ENCODE measurements at places on chromosomes 12 and 14.

DNA sequence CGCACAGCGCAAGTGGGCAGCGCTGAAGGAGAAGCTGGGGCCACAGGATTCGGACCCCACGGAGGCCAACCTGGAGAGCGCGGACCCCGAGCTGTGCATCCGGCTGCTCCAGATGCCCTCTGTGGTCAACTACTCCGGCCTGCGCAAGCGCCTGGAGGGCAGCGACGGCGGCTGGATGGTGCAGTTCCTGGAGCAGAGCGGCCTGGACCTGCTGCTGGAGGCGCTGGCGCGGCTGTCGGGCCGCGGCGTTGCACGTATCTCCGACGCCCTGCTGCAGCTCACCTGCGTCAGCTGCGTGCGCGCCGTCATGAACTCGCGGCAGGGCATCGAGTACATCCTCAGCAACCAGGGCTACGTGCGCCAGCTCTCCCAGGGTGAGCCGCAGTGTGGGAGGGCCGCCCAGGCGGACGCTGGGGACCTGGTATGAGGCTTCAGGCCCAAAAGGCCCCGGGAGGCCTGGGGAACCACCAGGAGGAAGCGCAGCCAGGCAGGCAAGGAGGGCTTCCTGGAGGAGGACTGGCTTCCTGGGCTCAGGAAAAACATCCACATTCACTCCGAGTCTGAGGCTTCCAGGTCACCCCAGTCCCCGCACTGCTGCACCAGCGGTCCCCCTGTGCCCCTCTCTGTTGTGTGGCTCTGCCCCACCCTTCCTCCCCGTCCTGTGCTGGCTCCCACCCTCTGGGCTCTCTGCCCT is 12.1 kb downstream of the INF2 start:
- H3K27ac ChIP-seq: no peak overlapping the region
- H3K36me3 ChIP-seq: peaks cover 56% of the 10 kb centered on the region
- peaks cover 39% of the 10 kb centered on the region for H3K4me1 ChIP-seq
- no peak for DNase-seq

- no peaks in the 10 kb centered on the region for H3K27me3 ChIP-seq
- H3K27ac ChIP-seq: no peak overlapping the region
- no peak for DNase-seq
- H3K4me3 ChIP-seq: no peak overlapping the region
- H3K4me1 ChIP-seq: peaks cover 7% of the 10 kb centered on the region
- H3K36me3 ChIP-seq: peaks cover 12% of the 10 kb centered on the region
These were observed 8.5 kb downstream of the BORCS5 start for GRCh38 chr12:12365446-12365802.

GRCh38 chr14:54104601-54105145 is 148.0 kb upstream of the BMP4 start:
- no peaks in the 10 kb centered on the region for H3K27me3 ChIP-seq
- H3K4me1 ChIP-seq: peaks cover 18% of the 10 kb centered on the region
- no peak for DNase-seq
- H3K36me3 ChIP-seq: no peaks in the 10 kb centered on the region
- no peak overlapping the region for H3K27ac ChIP-seq

- peaks cover 11% of the 10 kb centered on the region for H3K4me1 ChIP-seq
- no peak for DNase-seq
- no peak overlapping the region for H3K27ac ChIP-seq
- no peaks in the 10 kb centered on the region for H3K27me3 ChIP-seq
- no peaks in the 10 kb centered on the region for H3K36me3 ChIP-seq
These were observed 36.9 kb upstream of the ATP23 start for GRCh38 chr12:57904426-57904825.

DNA sequence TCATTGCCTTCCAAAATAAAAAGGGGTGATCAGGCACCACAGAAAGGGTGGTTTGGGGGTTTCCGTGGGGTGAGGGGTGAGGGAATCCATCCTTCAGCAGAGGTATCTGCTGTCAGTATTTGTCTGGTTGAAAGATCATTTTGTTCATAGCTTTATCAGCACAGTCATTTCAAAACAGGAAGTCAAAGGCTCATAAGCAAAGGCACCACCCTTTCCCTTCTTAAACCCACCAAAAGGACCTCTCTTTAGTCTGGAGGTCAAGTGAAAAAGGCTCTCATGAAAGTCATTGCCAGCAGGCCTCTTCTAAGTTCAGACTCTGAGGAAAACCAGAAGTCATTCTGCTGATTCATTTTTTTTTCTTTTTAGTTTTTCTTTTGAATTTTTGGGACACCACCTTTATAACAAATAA is 6.2 kb downstream of the CHST11 start:
- H3K27me3 ChIP-seq: peaks cover 10% of the 10 kb centered on the region
- no peak overlapping the region for H3K4me3 ChIP-seq
- peaks cover 23% of the 10 kb centered on the region for H3K4me1 ChIP-seq
- H3K27ac ChIP-seq: no peak overlapping the region
- DNase-seq: no peak

- no peak overlapping the region for H3K4me3 ChIP-seq
- no peak overlapping the region for H3K27ac ChIP-seq
- DNase-seq: peak; percentile 25
- peaks cover 5% of the 10 kb centered on the region for H3K4me1 ChIP-seq
- H3K36me3 ChIP-seq: no peaks in the 10 kb centered on the region
These were observed 335.0 kb downstream of the BCL11B start for GRCh38 chr14:98937021-98937420.

- DNase-seq: no peak
- H3K36me3 ChIP-seq: no peaks in the 10 kb centered on the region
- H3K4me1 ChIP-seq: peaks cover 3% of the 10 kb centered on the region
- no peak overlapping the region for H3K4me3 ChIP-seq
- no peaks in the 10 kb centered on the region for H3K27me3 ChIP-seq
These were observed 377.8 kb downstream of the DPF3 start for GRCh38 chr14:72515779-72516770.

DNA sequence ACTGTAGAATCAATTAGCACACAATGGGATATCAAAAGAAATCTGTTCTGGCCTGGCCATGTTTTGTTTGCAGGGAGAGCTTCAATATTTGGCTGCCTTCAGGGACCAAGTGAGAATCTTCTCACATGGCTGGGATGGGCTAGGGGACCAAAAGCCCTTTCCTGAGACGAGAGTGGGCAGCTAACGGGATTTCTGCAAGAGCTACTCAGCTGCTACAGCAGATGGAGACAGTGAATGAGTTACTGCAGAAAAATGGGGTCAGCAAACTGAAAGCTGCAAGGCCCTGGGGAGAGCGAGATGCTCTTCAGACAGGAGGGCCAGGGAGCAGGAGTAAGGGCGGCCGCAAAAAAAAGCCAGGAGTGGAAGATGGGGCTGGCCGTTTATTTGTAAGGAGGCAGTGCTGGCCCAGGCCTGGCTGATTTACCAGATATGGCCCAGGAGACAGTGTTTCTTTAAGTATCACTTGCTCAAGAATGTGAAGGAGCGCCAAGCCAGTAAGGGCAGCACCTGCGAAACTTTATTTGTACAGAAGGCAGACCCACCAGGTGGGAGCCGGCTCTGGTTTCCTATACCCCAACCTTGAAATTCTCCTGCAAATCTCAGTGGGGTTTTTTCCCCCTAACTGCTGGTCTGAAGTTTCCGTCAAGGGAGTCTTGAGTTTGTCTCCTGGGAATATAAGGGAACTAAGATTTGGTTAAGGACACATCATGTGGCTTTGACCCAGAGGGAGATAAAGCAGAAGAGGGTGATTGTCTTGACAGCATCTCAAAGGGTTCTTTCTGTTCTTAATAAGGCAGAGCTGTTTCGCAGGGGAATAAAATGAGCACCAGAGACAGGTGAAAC is 57.8 kb downstream of the SSH1 start:
- H3K4me3 ChIP-seq: no peak overlapping the region
- H3K36me3 ChIP-seq: peaks cover 42% of the 10 kb centered on the region
- peak overlapping the region; percentile 45 for H3K27ac ChIP-seq
- DNase-seq: no peak
- no peaks in the 10 kb centered on the region for H3K27me3 ChIP-seq

GRCh38 chr12:85183855-85184254 is 96.2 kb upstream of the ALX1 start:
- H3K4me1 ChIP-seq: no peaks in the 10 kb centered on the region
- no peaks in the 10 kb centered on the region for H3K27me3 ChIP-seq
- H3K27ac ChIP-seq: no peak overlapping the region
- H3K4me3 ChIP-seq: no peak overlapping the region
- no peaks in the 10 kb centered on the region for H3K36me3 ChIP-seq

DNA sequence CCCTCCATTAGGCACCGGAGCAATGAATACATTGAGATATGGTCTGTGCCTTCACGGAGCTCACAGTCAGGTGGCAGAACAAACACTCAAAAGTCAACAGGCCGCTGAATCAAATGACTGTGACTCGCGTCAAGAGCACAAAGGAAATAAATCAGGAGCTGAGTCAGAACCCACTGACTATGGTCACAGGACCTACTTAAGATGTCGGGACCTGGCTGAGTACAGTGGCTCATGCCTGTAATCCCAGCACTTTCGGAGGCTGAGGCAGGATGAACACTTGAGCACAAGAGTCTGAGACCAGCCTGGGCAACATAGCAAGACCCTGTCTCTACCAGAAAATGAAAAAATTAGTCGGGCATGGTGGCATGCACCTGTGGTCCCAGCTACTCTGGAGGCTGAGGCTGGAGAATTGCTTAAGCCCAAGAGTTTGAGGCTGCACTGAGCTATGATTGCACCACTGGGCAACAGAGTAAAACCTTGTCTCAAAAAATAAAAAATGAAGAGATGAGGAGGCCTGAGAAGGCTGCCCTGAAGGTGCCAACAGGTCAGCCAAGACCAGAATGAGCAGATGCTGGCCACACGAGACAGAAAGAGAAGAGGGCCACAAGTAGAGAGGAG is 19.9 kb downstream of the TMEM233 start:
- H3K36me3 ChIP-seq: no peaks in the 10 kb centered on the region
- no peak overlapping the region for H3K4me3 ChIP-seq
- H3K27ac ChIP-seq: no peak overlapping the region
- H3K27me3 ChIP-seq: no peaks in the 10 kb centered on the region

DNA sequence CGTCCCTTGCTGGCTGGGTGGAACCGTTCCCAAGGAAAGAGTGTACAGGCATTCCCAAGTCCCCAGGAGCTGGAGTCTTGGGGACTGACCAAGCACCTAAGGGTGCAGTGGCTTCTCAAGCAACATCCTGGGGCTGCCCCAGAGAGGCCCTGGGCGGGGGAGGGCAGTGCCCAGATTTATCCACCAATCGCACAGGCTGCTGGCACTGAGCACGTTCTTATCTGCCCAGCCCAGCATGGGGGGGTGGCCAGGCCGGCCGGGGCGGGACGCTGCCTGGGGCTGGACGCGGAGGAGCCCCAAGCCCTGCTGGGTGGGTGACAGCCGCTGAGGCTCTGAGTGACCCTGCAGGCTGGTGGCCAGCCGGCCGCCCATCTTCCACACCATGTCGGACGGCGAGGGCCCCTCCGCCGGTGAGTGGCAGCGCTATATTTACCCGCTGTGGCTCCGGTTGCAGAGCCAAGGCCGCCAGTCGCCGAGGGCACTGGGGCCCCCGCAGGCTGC is 53.4 kb downstream of the CYP46A1 start:
- no peak overlapping the region for H3K27ac ChIP-seq
- DNase-seq: no peak
- H3K4me1 ChIP-seq: peaks cover 28% of the 10 kb centered on the region
- H3K4me3 ChIP-seq: peak overlapping the region; percentile 45
- no peaks in the 10 kb centered on the region for H3K36me3 ChIP-seq

GRCh38 chr14:92105073-92105892 is 1.1 kb downstream of the ATXN3 start:
- H3K4me1 ChIP-seq: peaks cover 28% of the 10 kb centered on the region
- DNase-seq: no peak
- H3K4me3 ChIP-seq: peak overlapping the region; percentile 93
- no peaks in the 10 kb centered on the region for H3K36me3 ChIP-seq
- H3K27me3 ChIP-seq: no peaks in the 10 kb centered on the region
- peak overlapping the region; percentile 97 for H3K27ac ChIP-seq

- H3K27ac ChIP-seq: peak overlapping the region; percentile 14
- no peaks in the 10 kb centered on the region for H3K36me3 ChIP-seq
- H3K4me3 ChIP-seq: no peak overlapping the region
- H3K27me3 ChIP-seq: no peaks in the 10 kb centered on the region
- DNase-seq: no peak
- peaks cover 16% of the 10 kb centered on the region for H3K4me1 ChIP-seq
These were observed 600.4 kb downstream of the C12orf50 start for GRCh38 chr12:87428701-87429277.

DNA sequence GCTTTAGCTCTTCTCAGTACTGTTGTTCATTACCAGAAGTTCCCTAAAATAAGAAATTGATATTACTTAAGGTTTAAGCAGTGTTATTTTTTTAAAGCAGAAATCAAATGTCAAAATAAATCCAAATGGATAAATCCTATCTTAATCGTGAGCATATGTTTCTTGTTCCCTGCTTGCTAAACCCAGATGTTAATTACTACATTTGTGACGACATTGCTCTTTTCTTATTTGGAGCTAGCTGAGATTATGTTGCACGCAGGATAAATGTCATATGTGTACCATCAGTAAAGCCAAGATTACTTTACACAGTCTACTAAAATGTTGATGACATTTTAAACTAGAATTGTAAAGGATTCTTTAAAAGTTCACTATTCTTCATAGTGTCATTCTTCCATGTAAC is 157.5 kb downstream of the PLCZ1 start:
- no peaks in the 10 kb centered on the region for H3K4me1 ChIP-seq
- H3K4me3 ChIP-seq: no peak overlapping the region

GRCh38 chr14:73460691-73461127 is 2.4 kb upstream of the NUMB start:
- no peaks in the 10 kb centered on the region for H3K36me3 ChIP-seq

DNA sequence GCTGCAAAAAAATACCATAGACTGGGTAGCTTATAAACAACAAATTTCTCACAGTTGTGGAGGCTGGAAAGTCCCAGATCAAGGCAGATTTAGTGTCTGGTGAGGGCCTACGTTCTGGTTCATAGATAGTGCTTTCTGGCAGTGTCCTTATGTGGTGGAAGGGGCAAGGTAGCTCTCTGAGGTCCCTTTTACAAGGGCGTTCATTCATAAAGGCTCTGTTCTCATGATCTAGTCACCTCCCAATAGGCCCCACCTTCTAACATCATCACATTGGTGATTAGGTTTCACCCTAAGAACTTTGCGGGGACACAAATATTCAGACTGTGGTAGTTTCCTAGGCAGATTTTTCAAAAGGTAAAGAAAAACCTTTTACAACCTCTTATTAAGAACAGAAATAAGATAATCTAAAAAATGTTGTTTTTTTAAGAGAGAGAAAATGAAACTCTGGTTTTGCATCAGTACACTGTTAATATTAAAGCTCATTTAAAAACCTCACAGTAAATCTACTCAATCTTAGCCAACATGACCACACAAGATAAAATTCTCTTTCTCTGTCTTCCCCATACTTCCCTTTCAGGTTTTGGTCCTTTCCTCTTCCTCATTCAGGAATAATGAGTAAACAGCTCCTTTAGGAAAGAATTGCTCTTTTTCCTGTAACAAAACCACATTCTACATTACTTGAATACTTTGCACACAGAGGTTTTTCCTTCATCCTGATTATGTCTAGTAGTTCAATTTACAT is 117.5 kb downstream of the UNC79 start:
- H3K4me3 ChIP-seq: no peak overlapping the region
- H3K4me1 ChIP-seq: peaks cover 2% of the 10 kb centered on the region
- no peak overlapping the region for H3K27ac ChIP-seq
- no peak for DNase-seq
